Stimulated activated CD8-positive, alpha-beta memory T cell treated with anti-CD3 and anti-CD28 coated beads, Interleukin-12 subunit alpha, Interleukin-12 subunit beta, amount 100 ng/mL, for 4 hours (primary cell): ENCODE measurements at places on chromosomes 7 and 10.
A peak's percentile ranks its signal among the peaks of the same experiment; 100 is the strongest.

DNA sequence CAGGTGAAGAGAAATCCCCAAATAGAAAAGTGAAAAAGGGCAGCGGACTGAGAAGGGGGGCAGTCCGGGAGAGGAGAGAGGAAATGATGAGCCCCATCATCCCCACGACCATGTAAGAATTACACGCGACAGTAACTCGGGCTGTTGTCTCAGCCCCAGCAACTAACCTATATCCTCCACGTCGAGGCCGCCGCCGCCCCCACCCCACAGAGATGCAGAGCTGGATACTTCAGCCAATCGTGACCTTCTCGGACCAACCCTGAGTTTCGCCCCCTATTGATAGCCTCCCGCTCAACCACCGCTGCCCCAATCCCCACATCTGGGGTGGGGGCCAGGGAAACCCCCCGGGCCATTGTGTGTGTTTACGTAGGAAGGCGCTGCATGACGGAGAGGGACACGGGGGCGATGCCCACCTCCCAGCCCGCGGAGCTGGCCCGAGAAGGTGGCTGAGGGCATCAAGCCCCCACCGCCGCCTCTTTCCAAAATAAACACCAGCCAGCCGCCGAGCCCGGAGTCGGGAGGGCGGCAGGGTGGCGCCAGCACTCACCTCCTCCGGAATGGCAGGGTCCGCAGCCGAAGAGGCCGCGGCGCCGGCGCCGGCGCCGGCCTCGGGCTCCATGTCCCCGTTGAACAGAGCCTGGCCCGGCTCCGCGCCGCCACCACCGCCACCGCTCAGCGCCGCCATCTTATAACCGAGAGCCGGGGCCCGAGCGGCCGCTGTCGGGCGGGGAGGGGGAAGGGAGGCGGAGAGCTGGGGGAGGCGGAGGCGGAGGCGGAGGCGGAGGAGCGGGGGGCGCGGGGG lies 509 bp downstream of the BRAF start:
- peak; percentile 58 for DNase-seq

DNA sequence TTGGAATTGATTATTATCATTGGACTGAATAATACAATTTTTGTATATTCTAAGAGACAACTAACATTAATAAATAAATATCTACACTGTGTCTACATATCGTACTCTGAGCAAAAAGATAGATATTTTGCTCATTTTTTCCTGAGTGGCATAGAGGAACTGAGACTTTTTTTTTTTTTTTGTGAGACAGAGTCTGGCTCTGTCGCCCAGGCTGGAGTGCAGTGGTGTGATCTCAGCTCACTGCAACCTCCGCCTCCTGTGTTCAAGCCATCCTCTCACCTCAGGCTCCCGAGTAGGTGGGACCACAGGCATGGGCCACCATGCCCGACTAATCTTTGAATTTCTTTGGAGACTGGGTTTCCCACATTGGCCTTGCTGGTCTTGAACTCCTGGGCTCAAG lies 14.0 kb downstream of the KMT2E start:
- DNase-seq, result no peak

DNA sequence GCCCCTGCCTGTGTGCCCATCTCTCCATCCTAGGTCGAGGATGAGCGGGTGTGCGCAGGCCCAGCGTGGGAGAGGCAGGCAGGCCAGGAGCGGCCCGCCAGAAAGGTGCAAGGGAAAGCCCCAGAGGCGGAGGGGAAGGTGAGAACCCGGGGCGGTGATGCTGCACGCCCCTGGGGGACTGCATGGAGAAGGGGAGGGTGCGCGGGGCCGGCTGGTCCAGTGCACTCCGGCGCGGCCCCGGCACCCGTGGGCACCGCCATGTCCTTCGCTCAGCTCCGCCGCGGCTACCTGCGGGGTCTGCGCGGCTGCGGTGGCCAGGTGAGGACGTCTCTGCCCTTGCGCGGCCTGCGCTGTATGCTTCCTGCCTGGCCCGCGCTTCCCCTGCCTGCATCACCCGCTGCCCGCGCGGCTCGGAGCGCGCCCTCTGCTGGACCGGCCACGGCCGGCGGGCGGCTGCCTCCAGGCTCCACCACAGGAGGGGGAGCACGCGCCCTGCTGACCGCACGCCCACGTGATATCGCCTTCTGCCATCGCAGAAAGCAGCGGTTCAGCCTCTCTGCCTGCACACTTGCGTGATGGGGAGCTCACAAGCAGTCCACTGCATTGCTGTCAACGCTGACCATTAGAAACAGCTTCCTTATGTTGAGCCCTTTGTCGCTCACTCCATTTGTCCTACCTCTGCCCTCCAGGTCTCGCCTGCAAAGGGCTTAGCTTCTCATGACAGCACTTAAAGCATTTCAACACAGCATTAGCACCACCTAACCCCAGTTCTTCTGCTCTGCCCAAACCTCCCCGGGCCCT lies 73.9 kb downstream of the CXCL12 start:
- peak; percentile 37 for DNase-seq

GRCh38 chr10:33483816-33484190 lies 149.3 kb upstream of the NRP1 start:
- no peak for DNase-seq

- DNase-seq, result no peak
Observed at GRCh38 chr7:94810496-94810895, 96.9 kb upstream of the PPP1R9A start.

- no peak for DNase-seq
Observed at GRCh38 chr10:30705625-30706149, 76.1 kb upstream of the LYZL2 start.

GRCh38 chr10:128646956-128647355 lies 520.7 kb upstream of the MKI67 start:
- no peak for DNase-seq

GRCh38 chr7:156703209-156703608 lies 62.6 kb downstream of the RNF32 start:
- DNase-seq, result no peak

DNA sequence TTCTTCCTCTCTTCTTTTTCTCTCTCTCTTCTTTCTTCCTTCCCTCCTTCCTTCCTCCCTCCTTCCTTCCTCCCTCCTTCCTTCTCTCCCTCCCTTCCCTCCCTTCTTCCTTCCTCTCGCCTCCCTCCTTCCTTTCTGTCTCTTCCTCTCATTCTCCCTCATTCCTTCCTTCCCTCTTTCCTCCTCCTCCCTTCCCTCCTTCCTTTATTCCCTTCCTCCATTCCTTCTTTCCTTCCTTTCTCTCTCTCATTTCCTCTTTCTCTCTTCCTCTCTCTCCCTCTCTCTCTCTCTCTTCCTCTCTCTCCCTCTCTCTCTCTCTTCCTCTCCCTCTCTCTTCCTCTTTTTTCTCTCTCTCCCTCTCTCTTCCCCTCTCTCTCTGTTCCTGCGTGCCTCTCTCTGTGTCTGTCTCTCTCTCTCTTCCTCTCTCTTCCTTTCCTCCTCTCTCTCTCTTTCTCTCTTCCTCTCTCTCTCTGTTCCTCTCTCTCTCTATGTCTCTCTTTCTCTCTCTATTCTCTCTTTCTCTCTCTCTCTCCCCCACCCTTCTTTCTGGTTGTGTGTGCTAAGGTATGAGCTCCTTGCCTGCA lies 80.1 kb upstream of the PFKP start:
- no peak for DNase-seq

DNA sequence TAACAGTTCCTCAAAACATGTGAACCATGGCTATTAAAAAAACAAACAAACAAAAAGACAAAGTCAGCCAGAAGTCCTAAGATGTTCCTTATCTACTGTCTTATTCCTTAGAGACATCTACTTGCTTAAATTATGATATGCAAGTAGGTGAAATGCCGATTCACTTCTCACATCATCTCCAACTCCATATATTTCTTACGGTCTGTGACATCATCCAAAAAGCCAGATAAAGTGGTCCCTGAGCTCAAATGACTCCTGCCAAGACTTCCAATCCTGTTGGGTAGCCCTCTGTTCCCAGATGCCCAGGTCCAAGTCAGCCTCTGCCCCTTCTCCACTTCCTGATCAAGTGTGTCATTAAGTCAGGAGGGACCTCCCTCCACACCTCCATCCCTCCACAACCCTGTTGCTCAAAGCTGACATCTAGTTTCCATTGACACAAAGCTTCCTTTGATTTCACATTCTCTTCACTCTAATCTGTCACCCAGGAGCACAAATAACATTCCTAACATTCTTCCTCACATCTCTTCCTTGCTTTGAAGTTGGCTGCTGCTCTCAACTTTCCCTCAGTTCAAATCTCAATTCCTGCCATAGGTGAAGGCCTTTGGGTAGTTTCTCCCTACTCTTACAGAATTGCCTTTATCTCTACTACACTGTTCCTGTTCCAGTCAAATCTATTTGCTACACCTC lies 56.1 kb upstream of the PDLIM1 start:
- DNase-seq, result no peak

DNA sequence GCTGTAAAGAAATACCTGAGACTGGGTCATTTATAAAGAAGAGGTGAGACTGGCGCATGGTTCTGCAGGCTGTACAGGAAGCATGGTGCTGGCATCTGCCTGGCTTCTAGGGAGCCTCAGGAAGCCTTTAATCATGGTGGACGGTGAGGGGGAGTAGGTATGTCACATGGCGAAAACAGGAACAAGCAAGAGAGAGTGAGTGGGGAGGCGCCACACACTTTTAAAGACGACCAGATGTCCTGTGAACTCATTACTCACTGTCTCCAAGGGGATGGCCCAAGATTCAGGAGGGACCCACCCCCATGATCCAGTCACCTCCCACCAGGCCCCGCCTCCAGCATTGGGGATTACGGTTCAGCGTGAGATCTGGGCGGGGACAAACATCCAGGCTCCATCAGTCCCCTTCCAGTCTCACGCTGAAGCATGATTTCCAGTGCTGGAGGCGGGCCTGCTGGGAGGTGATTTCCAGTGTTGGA lies 3.2 kb downstream of the ZNF316 start:
- peak; percentile 10 for DNase-seq

- no peak for DNase-seq
Observed at GRCh38 chr10:71052076-71052660, 160.2 kb upstream of the UNC5B start.

GRCh38 chr7:100087055-100087750 lies 1.6 kb upstream of the COPS6 start:
- no peak for DNase-seq

GRCh38 chr7:24881623-24882022 lies 98.4 kb downstream of the OSBPL3 start:
- DNase-seq, result no peak

DNA sequence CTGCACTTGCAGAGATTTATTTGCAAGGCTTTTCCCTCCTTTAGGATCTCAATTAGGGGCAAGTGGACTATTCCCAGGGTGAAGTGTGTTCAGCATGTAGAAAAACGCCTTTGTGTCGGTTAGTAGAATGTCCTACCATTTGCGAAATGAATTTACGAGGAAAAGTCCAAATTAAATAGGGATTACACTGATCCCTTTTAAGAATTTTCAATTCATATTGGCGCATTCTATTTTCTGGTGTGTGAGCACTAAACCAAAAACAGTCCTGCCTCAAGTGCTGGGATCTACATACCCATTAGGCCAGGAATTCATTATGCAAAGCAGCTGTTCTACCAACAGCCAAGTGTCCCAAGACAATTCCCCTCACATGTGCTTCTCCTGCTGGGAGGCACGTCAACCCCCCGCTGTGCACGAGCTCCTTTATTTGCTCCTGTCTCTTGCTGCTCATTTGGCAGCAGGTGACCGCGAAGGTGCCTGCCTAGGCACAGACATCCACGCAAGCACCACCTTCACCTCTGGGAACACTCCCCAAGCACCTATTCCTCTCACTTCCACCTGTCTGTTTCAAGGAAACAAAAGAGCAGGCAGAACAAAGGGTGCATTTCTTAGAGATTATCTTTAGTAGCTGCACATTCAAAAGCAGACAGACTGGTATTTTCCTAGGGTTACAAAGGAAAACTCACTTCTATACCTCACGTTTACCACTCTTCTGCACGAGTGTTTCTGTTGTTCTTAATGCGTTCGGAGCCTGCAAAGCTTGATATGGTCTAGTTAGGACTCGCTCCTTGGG lies 134.6 kb upstream of the FGFR2 start:
- no peak for DNase-seq

DNA sequence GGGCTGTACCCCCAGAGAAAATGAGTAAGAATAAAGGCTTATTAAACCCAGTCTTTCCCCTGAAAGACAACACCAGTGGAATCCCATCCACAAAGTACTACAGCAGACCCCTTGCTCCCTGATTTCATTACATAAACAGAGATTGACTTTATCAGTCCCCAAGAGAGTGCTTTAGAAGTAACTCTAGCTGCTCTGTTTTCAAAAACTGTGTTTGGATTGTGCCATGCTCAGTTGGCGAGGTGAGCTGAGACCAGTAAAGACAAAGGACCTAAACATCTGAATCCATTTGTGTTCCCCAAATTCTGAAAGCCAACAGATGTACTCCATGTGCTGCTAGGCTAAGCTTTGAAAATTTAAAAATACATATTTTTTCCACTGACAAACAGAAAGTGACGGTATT lies 127.0 kb downstream of the ATE1 start:
- DNase-seq, result no peak

DNA sequence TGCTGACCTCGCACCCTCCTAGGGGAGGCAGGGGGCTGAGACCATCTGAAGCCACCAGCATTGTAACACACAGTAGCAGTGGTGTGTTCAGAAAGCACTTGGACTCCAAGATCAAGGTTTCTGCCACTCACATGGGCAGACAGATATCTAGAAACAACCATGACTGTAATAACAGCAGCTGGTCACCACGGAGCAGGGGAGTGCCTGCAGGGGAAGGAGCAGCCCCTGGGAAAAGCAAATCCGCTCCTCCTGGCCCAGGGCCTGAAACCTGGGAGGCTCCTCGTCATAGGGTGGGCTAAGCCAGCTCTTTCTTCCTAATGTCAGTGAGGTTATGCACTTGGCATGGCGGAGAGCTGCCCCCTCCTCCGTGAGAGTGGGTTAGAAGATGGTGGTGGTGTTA lies 118.4 kb upstream of the INSYN2A start:
- no peak for DNase-seq

DNA sequence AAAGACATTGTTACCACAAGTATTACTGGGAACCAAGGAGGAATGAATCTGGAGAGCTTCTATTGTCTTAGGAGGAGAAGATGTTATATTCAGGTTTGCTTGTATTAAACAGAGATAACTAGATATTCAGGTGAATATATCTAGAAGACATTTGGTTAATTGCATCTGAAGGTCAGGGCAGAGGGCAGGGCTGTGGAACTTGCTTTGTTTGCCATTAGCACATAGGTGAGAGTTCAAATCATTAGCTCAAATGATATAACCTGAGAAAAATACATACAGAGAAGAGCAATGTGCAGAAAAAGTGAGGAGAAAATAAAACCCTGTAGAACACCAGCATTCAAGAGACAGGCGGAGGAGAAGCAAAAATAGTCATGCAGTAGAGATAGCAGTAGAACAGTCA lies 116.8 kb downstream of the DNAJB9 start:
- DNase-seq, result no peak

GRCh38 chr7:101563943-101564777 lies 64.9 kb downstream of the MYL10 start:
- DNase-seq, result no peak

DNA sequence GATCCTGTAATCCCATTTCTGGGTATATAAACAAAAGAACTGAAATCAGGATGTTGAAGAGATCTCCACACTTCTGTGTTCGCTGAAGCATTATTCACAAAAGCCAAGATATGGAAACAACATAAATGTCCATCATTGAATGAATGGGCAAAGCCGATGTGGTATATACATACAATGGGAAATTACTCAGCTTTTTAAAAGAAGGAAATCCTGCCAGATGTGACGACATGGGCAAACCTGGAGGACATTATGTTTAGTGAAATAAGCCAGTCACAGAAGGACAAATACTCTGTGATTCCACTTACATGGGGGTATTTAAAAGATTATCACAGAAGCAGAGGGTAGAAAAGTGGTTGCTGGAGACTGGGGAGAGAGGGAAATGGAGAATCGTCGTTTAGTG lies 23.9 kb upstream of the FAM107B start:
- DNase-seq, result no peak

- DNase-seq, result no peak
Observed at GRCh38 chr10:93742633-93743349, 14.9 kb upstream of the LGI1 start.
